Natural killer cell (primary cell): ENCODE measurements at places on chromosomes 11 and 22. TPM values are rescaled to one million over a fixed set of nuclear protein-coding genes. Genes with fewer than 3 reads are reported as not detected.

The POU2AF2 gene
- total RNA-seq = not detected

The MFNG gene
- total RNA-seq = 110 TPM

The SCGB1A1 gene
- not detected for total RNA-seq

The CCT8L2 gene
- total RNA-seq = not detected

The SHISAL1 gene
- not detected for total RNA-seq

The TIGD3 gene
- total RNA-seq = 1.2 TPM

The OR8D1 gene
- total RNA-seq = not detected

The OR56A4 gene
- 0.09 TPM for total RNA-seq

The CDKN1C gene
- total RNA-seq = 27.9 TPM

The CHRM1 gene
- total RNA-seq = not detected

The APOBEC3H gene
- 14.6 TPM for total RNA-seq

The DRICH1 gene
- total RNA-seq = 3.2 TPM

The OR4C13 gene
- not detected for total RNA-seq

The MYRF gene
- total RNA-seq = 15.3 TPM

The HNRNPUL2 gene
- 58.0 TPM for total RNA-seq

The SAA4 gene
- 0.54 TPM for total RNA-seq

The KCNK4 gene
- 0.86 TPM for total RNA-seq

The RFPL1 gene
- total RNA-seq = not detected

The BTBD18 gene
- total RNA-seq = not detected

The C11orf97 gene
- not detected for total RNA-seq

The GRM5 gene
- not detected for total RNA-seq

The CNTF gene
- total RNA-seq = 5.5 TPM

The DBX1 gene
- total RNA-seq = not detected

The HSPB2 gene
- total RNA-seq = not detected

The PLEKHB1 gene
- 3.9 TPM for total RNA-seq

The MLC1 gene
- total RNA-seq = 67.7 TPM

The GVQW3 gene
- total RNA-seq = 3.2 TPM

The ANO5 gene
- 0.05 TPM for total RNA-seq

The GLB1L2 gene
- total RNA-seq = 0.61 TPM

The XNDC1N gene
- total RNA-seq = 16.1 TPM

The TOMM22 gene
- 50.6 TPM for total RNA-seq
